ENCODE measurements at places on chromosomes 2 and 18. TPM values are rescaled to one million over a fixed set of nuclear protein-coding genes. Genes with fewer than 3 reads are reported as not detected.

The TSGA10 gene
- total RNA-seq, result 9.3 TPM

The SCTR gene
- 0.92 TPM for total RNA-seq

The LHCGR gene
- total RNA-seq, result 0.32 TPM

The TNFRSF11A gene
- 38.9 TPM for total RNA-seq

The SLC11A1 gene
- 15.1 TPM for total RNA-seq

The TEX44 gene
- not detected for total RNA-seq

The KLHL30 gene
- 2.0 TPM for total RNA-seq

The ABCG8 gene
- total RNA-seq, result 2.6 TPM

The HOXD13 gene
- not detected for total RNA-seq

The GNLY gene
- total RNA-seq, result 0.95 TPM

The WDR33 gene
- 49.2 TPM for total RNA-seq

The B3GNT7 gene
- total RNA-seq, result 281 TPM

The UGT1A3 gene
- total RNA-seq, result 0.86 TPM

The DSG1 gene
- total RNA-seq, result 0.89 TPM

The RTP5 gene
- not detected for total RNA-seq

The IL18RAP gene
- 1.6 TPM for total RNA-seq

The SPC25 gene
- 0.49 TPM for total RNA-seq

The HRH4 gene
- not detected for total RNA-seq

The SP5 gene
- total RNA-seq, result 1.8 TPM

The PDE1A gene
- 27.8 TPM for total RNA-seq

Data from mucosa of gallbladder (tissue), 1 donor.